ENCODE measurements at places on chromosomes 1 and 21.

DNA sequence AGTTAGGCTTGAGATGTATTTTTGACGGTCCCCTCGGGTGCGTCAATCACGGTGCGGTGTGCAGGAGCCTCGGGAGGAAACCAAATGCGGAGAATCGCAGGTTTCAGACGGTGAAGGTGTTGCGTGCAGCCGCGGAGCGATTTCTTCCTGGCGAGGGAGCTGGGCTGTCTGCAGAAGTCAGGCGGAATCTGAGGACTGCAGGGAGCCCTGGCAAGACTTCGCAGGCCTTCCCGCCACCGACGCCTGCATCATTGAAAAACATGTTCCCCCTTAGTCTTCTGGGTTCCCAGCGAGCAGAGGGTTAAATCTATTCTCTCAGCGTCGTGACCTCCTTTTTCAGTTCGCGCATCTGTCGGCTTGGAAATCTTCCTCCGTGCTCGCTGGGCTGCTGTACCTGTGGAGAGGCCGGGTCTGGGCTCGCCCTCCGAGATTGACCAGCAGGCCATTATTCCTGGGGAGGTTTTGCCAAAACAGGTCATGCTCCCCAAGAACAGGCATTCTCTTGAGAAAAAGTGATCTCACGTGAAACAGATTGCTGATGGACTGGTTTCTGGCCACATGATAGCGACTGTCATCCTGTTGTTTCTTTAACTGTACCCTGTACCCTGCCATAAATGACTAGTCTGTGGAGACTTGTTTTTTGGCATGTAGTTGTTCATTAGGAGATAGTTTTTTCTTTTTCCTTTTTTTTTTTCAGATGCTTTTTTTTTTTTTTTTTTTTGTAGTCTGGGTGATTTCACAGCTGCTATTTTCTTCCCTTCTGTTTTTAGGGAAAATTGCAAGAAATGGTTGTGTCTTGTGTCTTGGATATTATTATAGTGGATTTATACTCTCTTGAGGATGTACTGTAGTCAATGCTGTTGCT, 894 bp downstream of the EPB41 start:
- DNase-seq = peak; percentile 45

DNA sequence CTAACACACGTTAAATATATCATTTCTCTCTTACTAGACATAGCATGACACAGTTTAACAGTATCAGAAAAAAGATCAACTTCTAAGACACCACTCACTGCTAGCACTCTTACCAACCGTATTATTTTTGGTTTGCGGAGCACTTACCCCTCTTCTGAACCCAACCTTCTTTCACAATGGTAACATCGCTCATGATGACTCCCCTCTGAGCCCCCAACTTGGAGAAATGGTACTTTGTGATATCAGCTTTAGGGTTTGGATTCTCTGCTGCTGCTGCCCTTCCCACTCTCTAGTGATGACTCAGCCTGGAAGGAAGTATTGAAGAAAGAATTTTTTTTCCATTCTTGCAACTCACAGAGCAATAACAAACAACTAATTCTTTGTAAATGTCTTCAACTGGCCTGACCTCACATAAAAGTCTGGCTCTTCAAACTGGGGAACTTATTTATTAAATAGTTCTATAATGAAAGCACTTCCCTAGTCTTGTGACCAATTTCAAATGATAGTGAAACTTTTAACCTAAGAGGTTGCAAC, 7.0 kb downstream of the AKT3 start:
- peak; percentile 59 for DNase-seq

GRCh38 chr21:31501926-31502325, 157.6 kb upstream of the SOD1 start:
- DNase-seq = no peak

- no peak for DNase-seq
Observed at GRCh38 chr1:160069460-160070231, at the start of gene KCNJ10. Gene KCNJ10 (minus strand): TSS chr1:160070160. CDS start chr1:160042532, 27,628 bp downstream.

GRCh38 chr1:226135059-226135651, 51.4 kb downstream of the ACBD3 start:
- no peak for DNase-seq

DNA sequence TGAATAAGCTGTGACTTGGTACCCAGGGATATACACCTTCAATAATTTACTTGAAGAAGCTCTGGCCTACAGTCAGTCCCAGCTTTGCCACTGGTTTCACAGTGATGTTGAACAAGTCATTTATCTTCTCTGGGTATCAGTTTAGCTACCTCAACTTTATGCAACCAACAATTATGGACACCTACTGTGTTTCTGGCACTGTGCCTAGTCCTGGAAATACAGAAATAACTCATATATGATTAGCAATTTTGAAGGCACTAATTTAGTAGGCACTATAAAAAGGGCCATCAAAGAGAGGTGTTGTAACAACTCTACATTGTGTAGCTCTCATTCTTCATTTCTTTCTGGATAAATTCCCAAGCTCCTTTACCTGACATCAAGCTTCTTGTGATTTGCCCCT, 88.6 kb upstream of the SPATA6 start:
- DNase-seq = no peak

GRCh38 chr21:17454315-17455027, 58.4 kb upstream of the CXADR start:
- no peak for DNase-seq

DNA sequence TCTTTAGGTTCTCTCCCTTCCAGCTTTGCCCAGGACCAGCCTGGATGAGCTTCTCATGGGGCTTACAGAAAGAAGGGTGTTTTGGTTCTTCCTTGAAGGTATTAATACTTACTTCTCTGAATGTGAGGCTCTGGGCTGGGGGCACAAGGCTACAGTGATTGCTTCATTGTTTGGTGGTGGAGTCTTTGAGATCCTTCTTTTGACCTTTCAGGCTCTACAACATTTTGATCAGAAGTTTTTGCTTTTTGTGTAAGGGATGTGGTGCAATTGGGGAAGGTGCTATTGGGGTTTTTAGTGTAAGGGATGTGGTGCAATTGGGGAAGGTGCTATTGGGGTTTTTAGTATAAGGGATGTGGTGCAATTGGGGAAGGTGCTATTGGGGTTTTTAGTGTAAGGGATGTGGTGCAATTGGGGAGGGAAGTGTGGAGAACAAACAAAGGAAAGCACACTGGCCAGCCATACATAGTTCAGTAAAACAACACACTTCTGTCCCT, 103.6 kb upstream of the IVNS1ABP start:
- peak; percentile 62 for DNase-seq

DNA sequence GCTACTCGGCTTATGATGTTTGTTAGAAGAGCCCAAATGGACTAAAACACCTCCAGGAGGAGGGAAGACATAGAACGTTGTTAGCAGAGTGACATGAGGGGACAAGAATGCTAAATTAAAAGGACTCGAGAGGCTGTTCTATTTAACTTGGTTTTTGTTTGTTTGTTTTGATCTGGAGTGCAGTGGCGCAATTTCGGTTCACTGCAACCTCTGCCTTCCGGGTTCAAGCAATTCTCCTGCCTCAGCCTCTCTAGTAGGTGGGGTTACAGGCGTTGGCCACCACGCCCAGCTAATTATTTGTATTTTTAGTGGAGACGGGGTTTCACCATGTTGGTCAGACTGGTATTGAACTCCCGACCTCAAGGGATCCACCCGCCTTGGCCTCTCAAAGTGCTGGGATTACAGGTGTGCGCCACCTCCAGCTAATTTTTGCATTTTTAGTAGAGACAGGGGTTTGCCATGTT, 5.1 kb upstream of the HNRNPU start:
- DNase-seq = no peak

GRCh38 chr1:145962157-145963102, 1.9 kb downstream of the ANKRD34A start:
- DNase-seq = peak; percentile 22

GRCh38 chr1:116107371-116107770, 3.8 kb upstream of the MAB21L3 start:
- DNase-seq = no peak

- no peak for DNase-seq
Observed at GRCh38 chr1:57463343-57463742, 39.5 kb upstream of the DAB1 start.

GRCh38 chr1:154955039-154955717, 721 bp downstream of the PBXIP1 start:
- peak; percentile 99 for DNase-seq

DNA sequence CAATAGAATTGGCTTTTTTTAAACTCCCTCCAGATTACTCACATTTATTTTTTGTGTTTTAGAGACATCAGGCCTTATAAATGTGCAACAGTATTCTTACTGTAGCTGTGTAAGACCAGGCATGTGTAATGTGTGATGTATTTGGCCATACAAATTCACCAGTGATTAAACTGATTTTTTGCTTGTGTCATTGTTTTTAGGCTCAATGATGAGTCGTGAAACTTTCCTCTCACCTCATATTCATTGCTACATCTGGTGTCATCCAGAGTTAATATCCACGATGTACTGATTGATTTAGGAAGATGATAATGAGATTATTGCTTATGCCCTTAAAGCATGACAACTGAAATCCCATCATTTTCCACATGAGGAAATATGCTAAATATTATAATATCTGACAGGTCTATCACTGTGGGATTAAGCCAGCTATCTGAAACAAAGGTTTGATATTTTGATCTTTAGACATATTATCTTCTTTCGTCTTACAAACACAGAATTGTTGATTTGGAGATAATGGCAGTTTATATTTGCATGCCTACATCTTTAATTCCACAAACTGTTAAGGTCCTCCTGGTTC, 487.9 kb downstream of the PTBP2 start:
- no peak for DNase-seq

- no peak for DNase-seq
Observed at GRCh38 chr1:34625521-34626015, 129.3 kb upstream of the GJB5 start.

DNA sequence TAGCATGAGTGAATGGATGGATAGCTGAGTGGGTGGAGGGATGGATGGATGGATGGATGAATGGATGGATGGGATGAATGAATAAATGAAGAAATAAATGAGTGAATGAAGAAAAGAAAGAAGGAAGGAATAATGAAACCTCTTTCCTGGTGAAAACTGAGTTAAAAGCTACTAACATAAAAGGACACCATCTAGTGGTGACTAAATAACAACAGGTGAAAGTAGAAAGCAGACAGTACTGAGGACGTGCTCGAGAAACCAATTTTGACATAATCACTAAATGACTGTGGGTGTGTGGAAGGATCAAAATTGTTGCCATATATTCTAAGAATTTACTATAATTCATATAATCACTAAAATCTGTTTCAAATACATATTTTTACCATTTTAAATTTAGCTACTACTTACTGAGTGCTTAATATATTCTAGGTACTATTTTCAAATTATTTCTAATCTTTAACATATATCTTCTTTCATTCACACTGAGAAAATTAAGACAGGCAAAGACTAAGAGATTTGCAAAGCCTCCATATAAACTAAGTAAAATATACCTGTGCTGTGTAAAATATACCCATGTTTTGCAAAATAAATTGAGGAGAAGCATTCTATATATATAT, 522.9 kb downstream of the LRRIQ3 start:
- DNase-seq = no peak

DNA sequence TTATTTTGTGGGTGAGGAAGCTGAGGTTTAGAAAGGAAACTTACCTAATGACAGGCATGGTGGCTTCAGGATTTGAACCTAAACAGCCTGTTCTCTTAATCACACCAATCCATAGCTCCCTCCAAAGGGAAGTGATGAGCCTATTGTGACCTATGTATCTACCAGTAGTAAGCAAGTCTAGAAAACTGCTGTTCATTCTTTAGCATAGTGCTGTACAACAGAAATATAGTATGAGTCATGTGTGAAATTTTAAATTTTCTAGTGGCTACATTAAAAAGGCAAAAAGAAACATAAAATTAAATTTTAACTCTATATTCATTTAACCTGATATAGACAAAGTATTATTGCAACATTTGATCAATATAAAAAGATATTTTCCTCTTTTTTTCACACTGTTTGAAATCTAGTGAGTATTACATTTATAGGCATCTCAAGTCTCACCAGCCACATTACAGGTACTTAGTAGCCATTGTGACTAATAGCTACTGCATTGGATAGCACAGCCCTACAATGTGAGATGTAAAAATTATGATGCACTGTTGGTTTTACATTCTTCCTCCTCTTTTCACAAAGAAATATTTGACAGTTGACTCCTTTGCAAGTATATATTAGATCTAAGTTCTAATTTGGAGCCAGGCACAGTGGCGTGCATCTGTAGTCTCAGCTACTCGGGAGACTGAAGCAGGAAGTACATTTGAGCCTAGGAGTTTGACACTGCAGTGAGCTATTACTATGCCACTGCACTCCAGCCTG, 16.6 kb downstream of the IPO9 start:
- DNase-seq = no peak

- no peak for DNase-seq
Observed at GRCh38 chr21:36075171-36075570, 5.3 kb downstream of the CBR1 start.

Data from CD4-positive, alpha-beta T cell treated with Interleukin-2 at 100 ng/mL for 4 hours (primary cell).